ENCODE measurements at places on chromosomes 2 and 18. TPM values are rescaled to one million over a fixed set of nuclear protein-coding genes. Genes with fewer than 3 reads are reported as not detected.
A peak's percentile ranks its signal among the peaks of the same experiment; 100 is the strongest.

DNA sequence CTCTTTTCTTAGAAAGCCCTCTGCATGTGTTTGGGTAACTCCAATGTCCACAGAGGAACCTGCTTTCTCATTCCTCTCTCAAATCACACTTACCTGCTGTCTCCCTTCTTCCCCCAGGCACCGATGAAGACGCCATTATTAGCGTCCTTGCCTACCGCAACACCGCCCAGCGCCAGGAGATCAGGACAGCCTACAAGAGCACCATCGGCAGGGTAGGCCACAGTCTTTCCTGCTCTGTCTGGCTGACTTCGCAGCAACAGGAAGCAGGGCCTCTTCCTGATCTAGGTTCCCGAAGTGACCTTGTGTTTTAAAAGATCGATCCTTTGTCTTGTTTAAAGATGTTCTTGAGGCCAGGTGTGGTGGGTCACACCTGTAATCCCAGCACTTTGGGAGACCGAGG lies 25.0 kb upstream of the GMCL1 start:
- no peak for DNase-seq

GRCh38 chr2:3184167-3184566 lies 193.5 kb downstream of the EIPR1 start:
- DNase-seq: no peak

- no peak for DNase-seq
Measured at GRCh38 chr2:162677476-162677875, 161.1 kb downstream of the KCNH7 start.

- DNase-seq: peak; percentile 88
Measured at GRCh38 chr2:64448041-64448426, 5.9 kb upstream of the LGALSL start.

GRCh38 chr2:127115471-127116199 lies 8.7 kb upstream of the BIN1 start:
- no peak for DNase-seq

DNA sequence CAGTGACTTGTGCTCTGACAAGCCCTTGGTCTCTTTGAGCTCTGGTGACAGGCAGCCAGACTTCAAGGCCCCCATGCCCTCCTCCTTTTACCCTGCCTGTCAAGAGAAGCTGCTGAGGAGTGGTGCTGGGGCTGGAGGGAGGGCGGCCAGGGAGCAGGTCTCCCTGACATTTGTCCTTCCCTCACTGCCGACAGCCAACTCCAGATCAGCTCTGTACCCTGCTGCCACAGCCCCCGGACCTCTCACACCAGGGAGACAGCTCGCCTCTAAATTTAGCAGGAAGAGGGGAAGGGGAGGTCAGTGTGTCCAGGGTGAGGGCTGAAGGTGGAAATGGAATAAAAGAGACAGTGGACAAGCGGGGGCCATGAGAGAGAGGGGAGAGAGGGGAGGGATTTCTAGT lies 155.8 kb downstream of the TDRD15 start:
- DNase-seq: no peak

- no peak for DNase-seq
Measured at GRCh38 chr18:48863432-48864065, 87.2 kb downstream of the SMAD7 start.

GRCh38 chr2:159177357-159177756 lies 109.1 kb downstream of the WDSUB1 start:
- no peak for DNase-seq

GRCh38 chr2:202054679-202055078 lies 18.4 kb upstream of the KIAA2012 start:
- no peak for DNase-seq

DNA sequence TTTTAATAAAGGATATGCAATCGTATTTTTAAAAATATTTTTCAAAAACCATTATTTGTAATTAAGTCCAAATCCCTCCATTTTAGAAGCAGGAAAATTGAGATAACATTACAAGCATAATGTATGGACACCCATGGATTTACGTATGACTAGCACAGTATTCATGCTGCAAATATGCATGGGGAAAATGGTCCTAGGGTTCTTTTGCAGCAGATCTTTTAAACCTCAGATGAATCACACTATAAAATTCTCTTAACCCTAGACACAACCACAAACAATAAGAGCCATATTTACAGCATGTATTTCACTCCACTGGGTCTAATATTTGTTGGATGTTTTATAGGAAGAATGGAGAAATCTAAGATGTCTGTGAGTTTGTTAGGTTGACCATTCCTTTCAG lies 453.4 kb downstream of the TGIF1 start:
- DNase-seq: no peak

DNA sequence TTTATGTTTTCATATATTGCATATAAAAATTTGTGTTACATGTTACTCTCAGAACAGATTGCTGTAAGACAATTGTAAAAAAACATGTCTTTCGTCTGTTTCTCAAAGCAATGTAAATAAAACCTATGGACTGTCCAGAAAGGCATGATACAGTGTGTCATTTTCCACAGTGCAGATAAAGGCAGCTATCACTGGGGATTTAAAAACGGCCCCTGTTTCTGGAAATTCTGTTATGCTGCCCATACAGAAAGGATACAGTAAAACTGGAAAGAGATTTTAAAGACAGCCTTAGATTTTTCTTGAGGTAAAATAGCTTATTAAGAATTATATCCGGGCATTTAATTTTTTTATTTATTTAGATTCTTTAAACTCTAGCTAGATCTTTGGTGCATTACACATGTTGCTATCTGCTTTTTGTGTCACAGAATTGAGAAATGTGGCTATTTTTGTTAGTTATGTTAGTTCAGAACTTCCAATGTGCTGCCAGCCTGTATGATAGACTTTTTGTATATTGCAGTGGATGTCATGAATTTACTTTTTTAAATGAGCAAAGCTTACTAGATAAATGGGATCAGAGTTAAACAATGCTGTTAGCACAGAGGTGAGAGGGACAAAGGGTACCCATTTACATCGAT lies 859 bp upstream of the INO80D start:
- DNase-seq: peak; percentile 16

DNA sequence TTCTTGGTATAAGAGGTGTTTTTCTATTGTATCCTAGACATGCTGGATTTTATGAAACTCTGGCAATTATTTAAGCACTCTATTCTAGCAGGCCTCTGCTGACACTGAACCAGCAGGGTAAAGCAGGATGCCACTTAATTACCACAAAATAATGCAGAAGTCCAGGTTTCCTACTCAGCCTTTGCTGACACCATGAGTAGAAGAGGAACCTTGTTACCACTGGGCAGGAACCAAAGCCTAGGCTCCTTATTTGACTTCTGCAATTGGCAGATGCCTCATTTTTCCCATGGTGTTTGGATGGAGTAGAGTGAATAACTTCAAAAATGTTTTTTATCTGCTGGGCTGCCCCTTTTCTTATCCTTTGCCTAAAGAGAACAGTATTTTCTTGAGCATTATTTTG lies 60.8 kb downstream of the THNSL2 start:
- DNase-seq: no peak

DNA sequence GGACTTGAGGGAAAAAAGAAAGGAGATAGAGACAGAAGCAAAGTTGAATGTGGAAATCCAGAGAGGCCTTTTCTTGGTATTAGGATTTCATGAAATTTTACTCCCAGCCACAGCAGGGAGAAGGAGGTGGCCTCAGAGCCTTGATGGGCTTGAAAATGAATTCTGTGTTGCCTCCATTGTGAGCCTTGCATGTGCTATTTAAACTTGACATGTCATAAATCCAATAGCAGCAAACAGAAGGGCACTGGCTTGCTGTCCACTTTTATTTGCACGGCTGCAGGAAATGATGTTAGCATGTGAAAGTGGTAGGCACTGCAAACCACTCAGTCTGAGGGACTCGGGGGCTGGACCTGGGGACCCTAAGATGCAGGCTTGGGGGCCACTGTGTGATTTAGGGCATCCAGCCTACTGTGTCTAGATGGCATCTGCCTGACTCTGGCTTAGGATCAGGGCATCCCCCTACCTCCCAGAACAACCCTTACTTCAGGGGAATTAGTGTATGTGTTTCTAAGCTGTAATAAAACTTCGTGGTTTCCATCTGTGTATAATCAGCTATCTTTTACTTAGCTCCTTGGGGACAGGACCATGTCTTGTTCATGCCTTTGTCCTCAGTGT lies 139.1 kb upstream of the SKOR2 start:
- no peak for DNase-seq

Gene RAB27B
- polyA plus RNA-seq: 0.17 TPM

Gene ADD2
- polyA plus RNA-seq: 67.0 TPM

Gene FRZB
- polyA plus RNA-seq: 8.5 TPM

Gene IL1RL1
- polyA plus RNA-seq: 1.7 TPM

Gene FBXO15
- 2.5 TPM for polyA plus RNA-seq

Gene DPP10
- 4.7 TPM for polyA plus RNA-seq

Gene PPIL3
- polyA plus RNA-seq: 17.1 TPM

Gene NPHP1
- polyA plus RNA-seq: 3.6 TPM

Gene MRO
- polyA plus RNA-seq: 7.2 TPM
